Heart left ventricle (tissue), 16 donors: ENCODE measurements at places on chromosomes 3 and 15. TPM values are rescaled to one million over a fixed set of nuclear protein-coding genes. Genes with fewer than 3 reads are reported as not detected.

FMN1 gene
- 0.61 TPM for polyA plus RNA-seq

DNA sequence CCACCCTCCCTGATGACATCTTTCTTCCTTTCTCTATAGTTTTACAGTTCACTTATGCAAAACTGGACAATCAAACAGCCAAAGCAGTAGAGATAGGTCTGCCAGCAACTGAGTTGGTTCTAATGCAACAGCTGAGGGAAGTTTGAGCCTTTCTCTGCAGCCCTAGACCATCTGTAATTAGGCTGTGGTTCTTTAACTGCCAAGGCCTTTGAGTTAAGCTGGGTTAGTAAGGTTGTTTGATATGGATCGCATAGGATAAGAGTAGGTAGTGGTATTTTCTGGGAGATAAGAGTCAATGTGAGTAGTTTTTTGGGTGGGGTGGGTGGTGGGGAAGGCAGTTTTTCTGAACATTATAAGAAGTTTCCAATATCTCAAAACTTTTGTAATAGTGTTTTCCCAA, 3.0 kb downstream of the RPL39L start:
- DNase-seq = no peak

DNA sequence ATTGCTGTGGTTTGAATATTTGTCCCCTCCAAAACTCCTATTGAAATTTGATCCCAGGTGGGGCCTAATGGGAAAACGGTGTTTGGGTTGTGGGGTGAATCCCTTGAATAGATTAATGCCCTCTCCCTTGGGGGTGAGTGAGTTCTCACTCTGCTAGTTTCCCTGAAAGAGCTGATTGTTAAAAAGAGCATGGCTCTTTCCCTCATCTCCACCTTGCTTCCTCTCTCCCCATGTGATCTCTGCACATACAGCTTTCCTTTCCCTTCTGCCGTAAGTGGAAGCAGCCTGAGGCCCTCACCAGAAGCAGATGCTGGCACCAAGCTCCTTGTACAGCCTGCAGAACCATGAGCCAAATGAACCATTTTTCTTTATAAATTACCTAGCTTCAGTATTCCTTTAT, 394.9 kb upstream of the WNT5A start:
- no peak for DNase-seq

DNA sequence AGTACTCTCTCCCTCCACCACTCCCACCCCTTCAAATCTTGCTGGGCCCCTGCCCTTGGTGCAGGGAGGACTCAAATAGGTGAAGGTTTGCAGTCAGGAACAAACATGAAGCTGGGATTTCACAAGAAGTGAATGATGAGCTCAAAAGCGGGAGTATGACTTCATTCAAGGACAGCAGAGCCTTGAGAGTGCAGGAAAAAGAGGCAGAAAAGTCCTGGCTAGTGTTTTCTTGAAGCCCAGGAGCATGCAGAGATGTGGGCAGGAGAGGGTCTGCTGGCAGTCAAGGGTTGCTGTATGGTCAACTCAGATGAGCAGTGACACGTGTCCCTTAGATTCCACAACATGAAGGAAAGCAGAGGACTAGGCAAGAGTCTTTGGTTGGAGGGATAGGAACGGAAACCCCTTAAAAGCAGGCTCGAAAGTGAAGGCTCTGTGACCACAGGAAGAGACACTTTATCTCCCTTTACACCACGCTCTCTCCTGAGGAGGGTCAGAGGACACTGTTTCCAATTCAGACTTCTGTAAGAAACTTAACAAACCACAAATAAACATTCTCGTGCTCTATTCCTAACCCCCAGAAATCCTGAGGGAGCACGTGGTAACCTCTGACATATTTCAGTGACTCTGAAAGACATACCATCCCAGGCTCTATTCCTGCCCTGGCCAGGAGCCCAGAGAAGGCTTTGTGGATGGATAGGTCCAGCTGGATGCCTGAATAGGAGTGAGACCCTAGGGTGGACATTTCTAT, 168.0 kb upstream of the NDN start:
- peak; percentile 41 for DNase-seq

- DNase-seq = no peak
These were observed 886.6 kb downstream of the TBL1XR1 start for GRCh38 chr3:176310641-176311040.

PPM1M gene
- polyA plus RNA-seq = 6.6 TPM

MCTP2 gene
- polyA plus RNA-seq = 0.57 TPM

TNFSF10 gene
- 15.2 TPM for polyA plus RNA-seq

- no peak for DNase-seq
These were observed 22.2 kb downstream of the MME start for GRCh38 chr3:155102329-155102728.

GRCh38 chr3:111980716-111981456, 2.1 kb downstream of the ABHD10 start:
- no peak for DNase-seq

DNA sequence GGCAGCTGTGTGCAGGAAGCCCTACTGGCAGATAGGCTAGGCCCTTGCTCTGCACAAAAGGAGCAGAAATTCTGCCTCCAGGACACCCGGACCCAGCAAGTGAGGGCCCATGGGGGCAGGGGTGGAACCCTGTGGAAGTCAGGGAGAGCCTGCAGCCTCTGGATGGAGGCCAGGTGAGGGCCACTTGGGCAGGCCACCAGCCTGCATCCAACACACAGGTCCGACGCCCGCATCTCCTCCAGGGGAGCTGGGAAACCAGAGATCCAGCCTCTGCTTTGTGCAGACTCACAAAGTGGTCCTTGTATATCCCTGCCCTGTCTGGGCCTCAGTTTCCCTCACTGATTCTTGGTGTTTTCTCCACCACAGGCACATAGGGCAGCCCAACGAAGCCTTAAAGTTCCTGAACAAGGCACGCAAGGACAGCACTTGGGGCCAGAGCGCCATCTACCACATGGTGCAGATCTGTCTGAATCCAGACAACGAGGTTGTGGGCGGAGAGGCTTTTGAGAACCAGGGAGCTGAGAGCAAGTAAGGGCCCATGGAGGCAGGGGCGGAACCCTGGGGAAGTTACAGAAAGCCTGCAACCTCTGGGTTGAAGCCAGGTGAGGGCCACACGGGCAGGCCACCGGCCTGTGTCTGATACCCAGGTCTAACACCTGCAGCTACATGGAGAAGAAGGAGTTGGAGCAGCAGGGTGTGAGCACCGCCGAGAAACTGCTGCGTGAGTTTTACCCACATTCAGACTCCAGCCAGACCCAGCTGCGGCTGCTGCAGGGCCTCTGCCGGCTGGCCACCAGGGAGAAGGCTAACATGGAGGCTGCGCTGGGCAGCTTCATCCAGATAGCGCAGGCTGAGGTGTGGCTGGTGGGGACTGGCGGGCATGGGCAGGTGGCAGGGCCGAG, 16.6 kb downstream of the CSRNP1 start:
- peak; percentile 55 for DNase-seq
